ENCODE measurements at places on chromosomes 3 and 15. TPM values are rescaled to one million over a fixed set of nuclear protein-coding genes. Genes with fewer than 3 reads are reported as not detected.

The PLOD2 gene
- 66.2 TPM for total RNA-seq

The ARGFX gene
- not detected for total RNA-seq

The PLD1 gene
- total RNA-seq = 24.1 TPM

The DAPK2 gene
- total RNA-seq = 1.7 TPM

The BMF gene
- total RNA-seq = 6.4 TPM

The DZIP1L gene
- total RNA-seq = 34.2 TPM

The MGLL gene
- total RNA-seq = 78.1 TPM

The CCDC80 gene
- 386 TPM for total RNA-seq

The KLF13 gene
- 32.9 TPM for total RNA-seq

The TUSC7 gene
- not detected for total RNA-seq

The PEX5L gene
- 2.8 TPM for total RNA-seq

The SNRK gene
- 14.8 TPM for total RNA-seq

The CCR9 gene
- total RNA-seq = not detected

The TMEM212 gene
- not detected for total RNA-seq

All from smooth muscle cell of trachea (primary cell).